ENCODE measurements at places on chromosomes 2 and 18.

GRCh38 chr2:209696836-209697711 is 74.6 kb upstream of the UNC80 start:
- DNase-seq: no peak

DNA sequence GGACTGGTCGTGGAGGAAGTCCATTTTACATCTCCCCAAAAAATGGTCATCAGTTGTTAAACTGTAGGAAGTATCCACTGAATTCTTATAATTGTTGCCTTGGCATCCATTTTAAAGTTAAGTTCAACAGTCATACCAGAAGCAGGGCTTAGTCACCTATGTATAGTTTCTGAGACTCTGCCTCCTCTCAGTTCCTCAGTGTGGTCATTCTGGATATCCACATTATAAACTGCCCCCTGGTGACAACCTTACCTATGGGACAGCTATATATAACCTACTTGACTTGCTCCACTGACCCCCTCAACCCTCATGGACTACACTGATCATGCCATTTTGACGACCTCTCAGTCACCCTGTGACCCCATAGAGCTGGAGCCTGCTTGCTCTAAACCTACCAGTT is 617.0 kb downstream of the LRP1B start:
- DNase-seq: no peak

DNA sequence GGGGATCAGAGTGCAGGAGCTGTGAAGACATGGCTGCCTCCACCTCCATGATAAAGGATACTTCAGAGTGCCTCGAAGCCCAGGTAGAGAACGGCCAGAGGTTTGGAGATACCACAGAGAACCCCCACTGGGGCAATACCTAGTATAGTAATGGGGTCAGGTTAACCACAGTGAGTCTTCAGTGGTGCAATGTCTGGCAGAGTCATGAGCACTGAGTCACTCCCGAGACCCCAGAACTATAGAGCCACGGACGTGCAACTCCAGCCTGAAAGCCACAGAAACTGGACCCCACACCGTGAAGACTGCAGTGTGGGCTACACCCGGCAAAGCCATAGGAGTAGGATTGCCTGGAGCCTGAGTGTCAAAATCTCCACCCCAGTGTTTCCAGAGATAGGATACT is 746.6 kb downstream of the CBLN2 start:
- no peak for DNase-seq

GRCh38 chr18:73520229-73520628 is 627.4 kb downstream of the FBXO15 start:
- no peak for DNase-seq

DNA sequence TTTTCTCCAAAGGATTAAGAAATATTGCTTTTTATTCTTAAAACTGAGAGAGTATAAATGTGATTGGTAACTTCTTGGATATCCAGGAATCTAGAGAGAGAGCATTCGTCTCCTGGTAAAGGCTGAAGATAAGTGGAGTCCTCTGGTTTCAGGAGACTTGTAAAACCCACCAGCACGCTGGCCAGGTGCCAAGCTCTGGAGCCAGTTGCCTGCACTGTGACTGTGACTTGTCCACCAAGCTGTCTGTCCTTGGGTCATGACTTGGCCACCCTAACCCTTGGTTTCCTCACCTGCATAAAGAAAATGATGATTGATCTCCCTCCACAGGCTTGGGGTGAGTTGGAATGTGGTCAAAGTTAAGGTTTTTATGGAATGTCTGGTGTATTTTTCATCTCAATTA is 185.4 kb upstream of the NCKAP5 start:
- peak; percentile 17 for DNase-seq

DNA sequence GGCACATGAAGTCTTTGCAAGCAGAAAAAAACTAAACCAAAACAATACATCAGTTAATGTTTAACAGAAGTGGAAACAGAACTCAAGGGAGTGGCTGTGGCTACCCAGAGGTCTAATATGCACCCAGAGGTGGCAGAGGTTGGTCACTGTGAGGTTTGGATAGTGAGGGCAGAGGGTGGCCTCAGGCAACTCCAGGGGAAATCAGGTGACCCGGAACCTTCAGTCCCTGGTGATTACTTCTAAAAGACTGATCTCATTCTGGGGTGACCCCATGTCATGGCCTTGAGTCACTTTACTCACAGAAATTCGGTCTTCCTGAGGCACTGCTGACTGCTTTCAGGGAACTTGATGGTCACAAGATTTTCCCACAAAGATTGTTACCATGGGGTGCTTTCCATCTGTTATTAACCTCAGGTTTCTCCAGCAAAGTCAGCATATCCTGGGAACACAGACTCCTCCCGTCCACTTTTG is 99.4 kb downstream of the TMEM17 start:
- no peak for DNase-seq

DNA sequence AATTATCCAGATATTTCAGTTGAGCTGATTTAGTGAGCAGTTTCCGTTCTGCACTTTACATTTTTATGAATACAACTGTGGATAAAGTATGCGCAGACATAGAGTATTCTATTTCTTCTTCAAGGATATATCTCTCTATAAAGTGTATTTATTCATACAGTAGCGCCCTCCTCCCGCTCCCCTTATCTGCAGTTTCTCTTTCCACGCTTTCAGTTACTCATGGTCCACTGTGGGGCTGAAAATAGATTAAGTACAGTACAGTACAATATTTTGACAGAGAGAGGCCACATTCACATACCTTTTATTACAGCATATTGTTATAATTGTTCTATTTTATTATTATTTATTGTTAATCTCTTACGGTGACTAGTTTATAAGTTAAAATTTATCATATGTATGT is 19.7 kb upstream of the FHL2 start:
- DNase-seq: no peak

- no peak for DNase-seq
These were observed 75.0 kb downstream of the DTNB start for GRCh38 chr2:25598332-25598731.

GRCh38 chr2:200873560-200873959 is 9.1 kb upstream of the CLK1 start:
- DNase-seq: no peak

- DNase-seq: no peak
These were observed 15.7 kb upstream of the NMI start for GRCh38 chr2:151305129-151305691.

GRCh38 chr2:63814114-63814513 is 27.6 kb upstream of the UGP2 start:
- no peak for DNase-seq

GRCh38 chr2:165369131-165369897 is 100.2 kb upstream of the CSRNP3 start:
- DNase-seq: no peak

DNA sequence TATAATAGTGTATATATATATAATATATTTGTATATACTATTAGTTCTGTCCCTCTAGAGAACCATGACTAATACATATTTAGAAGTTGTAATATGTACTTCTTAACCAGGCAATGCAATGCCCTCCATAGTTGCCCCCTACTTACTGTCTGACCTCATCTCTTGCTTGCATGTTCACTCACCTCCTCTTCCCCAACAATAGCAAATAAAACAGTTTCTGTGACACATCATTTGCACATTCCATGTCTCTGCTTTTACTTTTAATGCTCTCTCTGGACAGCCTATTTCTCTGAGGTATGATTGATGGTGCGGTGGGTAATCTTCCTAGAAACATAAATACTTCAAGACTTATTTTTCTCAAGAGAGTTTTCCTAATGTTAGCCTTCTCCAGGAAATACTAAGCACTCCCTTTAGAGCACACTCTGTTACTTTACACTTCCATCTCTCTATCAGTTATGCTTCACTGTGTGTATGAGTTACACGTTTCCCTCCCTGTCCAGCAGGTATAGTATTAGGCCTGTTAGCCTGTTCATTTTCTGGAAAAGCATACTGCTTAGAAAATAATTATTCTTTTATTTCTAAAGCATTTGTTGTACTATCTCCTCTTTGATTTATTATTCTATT is 295.6 kb upstream of the LRATD1 start:
- no peak for DNase-seq

DNA sequence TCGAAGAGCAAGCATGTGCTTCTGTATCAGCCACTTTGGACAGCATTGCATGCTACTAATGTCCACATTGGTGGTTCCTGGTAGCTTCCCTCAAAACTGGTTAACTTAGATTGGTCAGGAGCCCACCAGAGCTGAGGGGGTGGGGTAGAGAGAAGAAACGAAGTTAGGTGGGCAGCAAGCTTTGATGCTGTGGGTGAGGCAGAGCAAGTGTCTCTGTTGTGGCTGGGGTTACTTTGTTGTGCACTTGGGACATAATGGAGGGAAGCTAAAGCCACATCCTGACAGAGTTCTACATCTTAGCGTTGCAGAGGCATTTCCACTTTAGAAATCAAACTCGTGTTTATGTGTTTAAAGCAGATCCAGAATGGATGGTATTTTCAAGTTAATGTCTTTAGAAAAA is 82.7 kb downstream of the FAM168B start:
- no peak for DNase-seq

GRCh38 chr18:12296087-12296403 is 12.0 kb upstream of the TUBB6 start:
- DNase-seq: no peak

- peak; percentile 70 for DNase-seq
These were observed 22.7 kb upstream of the PKDCC start for GRCh38 chr2:42025151-42025582.

- no peak for DNase-seq
These were observed 866.3 kb upstream of the KLHL29 start for GRCh38 chr2:22518641-22519040.

DNA sequence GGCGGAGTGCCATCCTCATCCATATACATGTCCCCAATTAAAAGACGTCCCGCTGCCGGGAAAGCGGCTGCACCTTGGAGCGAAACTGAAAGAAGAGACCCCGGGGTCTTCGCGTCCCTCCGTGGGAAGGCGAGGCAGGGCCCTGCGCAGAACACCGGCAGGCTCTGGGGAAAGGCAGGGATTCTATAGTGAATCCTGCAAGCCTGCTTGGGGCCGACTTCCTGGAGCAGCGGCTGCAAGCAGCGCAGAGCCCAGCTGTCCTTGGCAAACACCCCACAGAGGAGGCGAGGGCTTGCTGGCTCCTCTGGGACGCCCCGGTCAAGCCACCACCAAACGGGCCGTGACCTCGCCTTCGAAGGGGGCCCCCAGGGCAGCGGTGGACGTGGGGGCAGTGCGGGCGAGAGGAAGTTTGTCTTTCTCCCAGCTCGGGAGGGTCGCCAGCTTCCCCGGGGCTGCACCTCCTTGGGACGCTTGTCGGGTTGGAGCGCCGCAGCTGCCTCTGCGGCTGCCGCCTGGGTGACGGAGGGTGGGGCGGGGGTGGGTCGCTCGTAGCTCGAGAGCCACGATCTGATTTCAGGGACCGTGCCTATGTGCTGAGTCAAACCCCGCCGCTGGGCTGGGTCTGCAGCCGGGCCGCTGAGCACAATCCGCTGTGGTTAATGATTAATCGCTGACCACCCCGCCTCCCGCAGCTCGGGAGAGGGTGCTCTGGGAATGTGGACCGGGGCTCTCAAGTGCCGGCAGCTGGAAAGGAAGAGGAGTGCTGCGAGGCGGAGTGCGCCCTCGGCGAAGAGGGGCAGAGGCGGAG is 486 bp upstream of the GPR39 start:
- peak; percentile 72 for DNase-seq

DNA sequence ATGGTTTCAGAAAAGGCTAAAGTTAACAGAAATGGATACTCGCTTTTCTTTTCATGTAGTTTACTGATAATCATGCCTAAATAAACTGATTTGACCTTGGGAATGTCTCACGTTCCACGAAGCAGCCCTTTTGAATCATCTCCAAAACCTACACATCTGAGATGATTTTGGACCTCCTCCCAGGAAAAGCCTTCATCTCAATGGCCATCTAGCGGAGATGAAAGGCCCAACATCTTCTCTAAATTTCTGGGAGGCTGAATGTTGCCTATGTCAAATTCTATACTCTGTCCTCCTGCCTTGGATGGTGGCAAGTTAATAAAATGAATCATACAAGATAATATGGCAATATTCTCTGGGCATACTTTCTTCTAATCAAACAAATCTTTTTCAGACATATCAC is 448.5 kb downstream of the ZEB2 start:
- DNase-seq: no peak

GRCh38 chr2:42848726-42849290 is 56.4 kb upstream of the HAAO start:
- DNase-seq: no peak

DNA sequence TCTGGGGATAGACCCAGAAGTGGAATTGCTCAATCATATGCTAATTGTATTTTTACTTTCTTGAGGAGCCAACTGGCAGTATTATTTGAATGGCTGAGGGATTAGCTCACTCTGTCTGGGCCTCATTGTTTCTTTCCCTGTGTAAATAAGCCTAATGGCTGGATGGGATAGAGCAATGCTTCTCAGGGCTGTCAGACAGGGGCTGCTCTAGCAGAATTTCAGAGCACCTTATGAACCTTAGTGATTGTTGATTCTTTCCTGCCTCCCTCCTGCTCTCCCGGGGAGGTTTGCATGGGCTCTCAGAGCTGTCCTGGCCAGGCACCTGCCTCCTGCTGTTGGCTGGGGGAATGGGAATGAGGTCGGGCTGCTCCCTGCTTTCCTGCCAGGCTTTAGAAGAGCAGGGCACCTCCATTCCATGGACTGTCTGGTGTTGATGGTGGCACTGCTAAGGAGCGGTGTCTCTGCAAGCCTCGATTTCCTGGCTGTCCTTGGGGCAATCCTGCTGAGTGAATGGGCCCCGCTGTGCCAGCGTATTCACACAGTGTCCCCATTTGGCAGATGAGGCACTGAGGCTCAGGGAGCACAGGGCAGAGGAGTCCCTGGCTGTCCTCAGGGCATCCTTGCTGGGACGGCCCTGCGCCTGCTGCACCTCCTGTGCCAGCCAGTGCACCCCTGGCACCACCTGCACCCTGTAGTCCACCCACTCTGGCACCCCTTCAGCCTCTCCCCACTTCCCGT is 468.2 kb upstream of the HS6ST1 start:
- DNase-seq: no peak

DNA sequence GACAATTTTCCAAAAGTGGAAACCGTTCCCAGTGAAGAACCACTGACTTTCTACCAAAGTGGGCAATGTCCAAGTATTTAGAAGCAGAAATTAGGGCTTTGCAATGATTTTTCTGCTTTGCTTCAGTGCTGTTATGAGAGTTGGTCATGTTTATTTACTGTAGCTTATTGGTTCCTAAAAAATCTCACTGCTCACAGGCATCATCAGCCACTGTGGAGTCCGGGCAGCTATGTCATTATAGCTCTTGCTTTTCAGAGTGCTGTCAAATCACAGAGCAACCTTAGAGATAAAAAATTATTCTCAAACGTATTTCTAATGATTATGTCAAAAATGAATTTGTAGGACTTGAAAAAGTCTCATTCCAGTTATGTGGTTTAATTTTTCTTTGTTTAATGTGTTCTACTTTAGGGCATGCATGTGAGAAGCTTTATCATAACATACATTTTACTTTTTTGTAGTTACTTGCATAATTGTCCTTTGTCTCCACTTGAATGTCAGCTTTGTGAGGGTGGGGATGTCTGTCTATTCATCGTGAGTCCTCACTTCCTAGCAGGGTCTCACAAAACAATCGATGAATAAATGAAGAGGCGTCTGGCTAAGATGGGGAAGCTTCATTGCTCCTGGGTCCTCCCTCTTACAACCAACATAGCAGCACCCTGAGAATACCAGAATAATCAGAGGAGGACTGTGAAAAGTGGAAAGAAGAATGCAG is 117.6 kb downstream of the TPGS2 start:
- no peak for DNase-seq

- no peak for DNase-seq
These were observed 76.8 kb downstream of the ALPK2 start for GRCh38 chr18:58552057-58552461.

Measured in psoas muscle (tissue), 8 donors.